ENCODE measurements at places on chromosomes 3 and 15.
A peak's percentile ranks its signal among the peaks of the same experiment; 100 is the strongest.

GRCh38 chr3:101676765-101677435 lies at the start of gene ZBTB11:
TSS of gene ZBTB11 (minus strand) at chr3:101677132. CDS start at chr3:101676914, 218 bp downstream.
- DNase-seq = peak; percentile 100

DNA sequence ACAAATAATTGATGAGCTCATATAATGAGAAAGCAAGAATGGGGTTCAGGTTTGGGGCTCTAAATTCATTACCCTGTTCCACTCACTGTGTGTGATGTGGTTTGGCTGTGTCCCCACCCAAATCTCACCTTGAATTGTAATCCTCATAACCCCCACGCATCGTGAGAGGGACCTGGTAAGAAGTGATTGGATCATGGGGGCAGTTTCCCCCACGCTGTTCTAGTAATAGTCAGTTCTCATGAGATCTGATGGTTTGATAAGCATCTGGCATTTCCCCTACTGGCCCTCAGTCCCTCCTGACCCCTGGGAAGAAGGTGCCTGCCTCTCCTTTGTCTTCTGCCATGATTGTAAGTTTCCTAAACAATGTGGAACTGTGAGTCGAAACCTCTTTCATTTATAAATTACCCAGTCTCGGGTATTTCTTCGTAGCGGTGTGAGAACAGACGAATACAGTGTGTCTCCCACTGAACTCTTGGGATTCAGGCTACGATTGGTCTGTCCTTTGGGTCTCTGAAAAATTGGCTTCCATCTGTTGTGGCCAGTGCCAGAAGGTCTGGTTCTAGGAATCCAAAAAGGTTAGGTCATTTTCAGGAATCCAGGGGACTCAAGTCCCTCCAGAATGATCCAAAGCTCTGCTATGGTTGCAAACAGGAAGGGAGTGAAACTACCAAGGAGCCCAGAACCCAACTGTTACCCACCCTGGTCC lies 87.7 kb downstream of the XXYLT1 start:
- no peak for DNase-seq

GRCh38 chr15:26372706-26373105 lies 400.2 kb downstream of the GABRB3 start:
- no peak for DNase-seq

GRCh38 chr3:123066896-123067688 lies at the start of gene PDIA5:
TSS of gene PDIA5 (plus strand) at chr3:123067025. CDS start at chr3:123067165, 140 bp downstream.
- DNase-seq = peak; percentile 89

- no peak for DNase-seq
These were observed 13.3 kb upstream of the TMF1 start for GRCh38 chr3:69065318-69065964.

DNA sequence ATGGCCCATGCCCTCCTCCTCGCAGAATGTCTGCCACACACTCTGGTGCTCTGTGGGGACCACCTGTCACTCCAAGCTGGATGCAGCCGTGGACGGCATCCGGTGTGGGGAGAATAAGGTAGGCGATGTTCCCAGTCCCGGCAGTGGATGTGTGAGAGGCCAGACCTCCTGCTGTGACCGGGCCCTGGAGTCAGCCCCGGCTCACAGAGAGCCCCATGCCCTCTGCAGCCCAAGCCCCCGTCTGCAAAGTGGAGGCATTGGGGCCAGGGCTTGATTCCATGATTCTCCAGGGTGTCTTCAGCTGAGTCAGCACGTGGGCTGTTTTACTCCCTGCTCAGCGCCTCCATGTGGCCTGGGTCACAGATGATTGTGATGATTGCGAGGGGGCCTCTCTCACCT lies 32.2 kb downstream of the GOLGA6L10 start:
- DNase-seq = no peak

- no peak for DNase-seq
These were observed 45.7 kb downstream of the EXOG start for GRCh38 chr3:38541806-38542205.

GRCh38 chr3:46092702-46093080 lies 65.4 kb upstream of the XCR1 start:
- no peak for DNase-seq

- no peak for DNase-seq
These were observed 159.2 kb upstream of the SLC24A5 start for GRCh38 chr15:47961401-47962090.

DNA sequence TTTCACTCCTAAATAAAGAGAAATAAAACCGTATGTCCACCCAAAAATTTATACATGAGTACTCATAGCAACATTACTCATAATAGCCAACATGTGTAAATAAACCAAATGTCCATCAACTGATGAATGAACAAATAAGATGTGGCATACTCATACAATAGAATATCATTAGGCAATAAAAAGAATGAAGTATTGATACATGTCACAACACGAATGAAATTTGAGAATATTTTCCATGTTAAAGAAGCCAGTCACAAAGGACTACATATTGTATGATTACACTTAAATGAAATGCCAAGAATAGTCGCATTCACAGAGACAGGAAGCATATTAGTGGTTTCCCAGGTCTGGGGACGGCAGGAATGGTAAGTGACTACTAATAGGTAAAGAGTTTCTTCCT lies 869.2 kb downstream of the IGSF11 start:
- no peak for DNase-seq

DNA sequence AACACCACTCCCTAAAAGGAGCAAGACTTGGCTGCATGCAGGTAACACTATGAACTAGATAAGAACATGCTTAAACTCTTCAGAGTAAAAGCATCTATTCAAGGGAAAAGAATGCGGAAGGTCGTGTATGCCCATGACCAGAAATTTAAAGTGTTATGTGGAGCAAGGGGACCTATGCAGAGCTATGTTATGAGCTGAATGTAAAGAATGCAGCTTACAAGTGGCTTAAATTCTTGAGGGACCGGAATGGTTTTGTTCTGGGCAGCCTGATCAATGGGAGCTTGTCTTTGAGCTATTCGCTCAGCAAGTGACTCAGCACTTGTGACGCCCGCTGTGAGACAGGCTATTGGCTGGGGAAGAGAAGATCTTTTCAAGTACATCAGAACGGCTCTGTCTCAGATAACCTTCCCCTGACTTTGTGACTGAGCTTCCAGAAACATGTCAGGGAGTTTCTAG lies 367.5 kb upstream of the THBS1 start:
- peak; percentile 94 for DNase-seq

- no peak for DNase-seq
These were observed 151.4 kb downstream of the CHDH start for GRCh38 chr3:53694666-53695323.

DNA sequence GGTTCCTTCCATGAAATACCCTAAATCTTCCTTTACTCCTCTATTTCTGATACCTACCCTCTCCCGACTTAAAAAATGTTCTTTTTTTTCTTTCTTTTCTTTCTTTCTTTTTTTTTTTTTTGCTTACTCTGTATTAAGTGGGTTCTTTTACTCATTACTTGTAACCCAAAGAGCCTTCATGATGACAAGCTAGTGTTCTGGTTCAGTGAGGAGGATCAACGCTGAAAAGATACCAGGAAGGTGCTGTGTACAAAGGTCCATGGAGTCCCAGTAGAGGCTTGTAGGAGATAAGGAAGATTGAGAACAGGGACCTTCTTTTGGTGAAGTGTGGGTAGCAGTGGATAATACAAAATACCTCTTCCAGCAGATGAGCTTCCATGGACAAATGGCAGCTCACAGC lies 63.8 kb upstream of the SLC2A2 start:
- DNase-seq = no peak

DNA sequence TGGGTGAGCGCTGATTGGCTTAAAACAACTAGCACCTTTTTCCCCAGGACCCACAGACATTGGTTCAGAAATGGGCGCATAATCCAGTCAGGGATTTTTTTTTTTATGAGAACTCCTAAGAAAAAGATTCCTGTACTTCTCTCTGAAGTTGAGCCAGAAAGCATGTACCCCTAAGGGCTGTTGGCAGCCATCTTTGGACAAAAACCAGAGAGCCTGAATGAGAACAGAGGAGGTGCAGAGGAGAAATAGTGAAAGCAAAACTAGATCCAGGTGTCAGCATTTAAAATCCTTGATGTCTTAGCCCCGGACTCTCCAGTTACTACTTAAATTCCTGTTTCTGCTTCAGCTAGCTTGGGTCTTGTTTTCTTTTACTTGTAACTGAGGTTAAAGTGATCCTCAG lies 1.9 kb upstream of the SLC27A2 start:
- DNase-seq = no peak

DNA sequence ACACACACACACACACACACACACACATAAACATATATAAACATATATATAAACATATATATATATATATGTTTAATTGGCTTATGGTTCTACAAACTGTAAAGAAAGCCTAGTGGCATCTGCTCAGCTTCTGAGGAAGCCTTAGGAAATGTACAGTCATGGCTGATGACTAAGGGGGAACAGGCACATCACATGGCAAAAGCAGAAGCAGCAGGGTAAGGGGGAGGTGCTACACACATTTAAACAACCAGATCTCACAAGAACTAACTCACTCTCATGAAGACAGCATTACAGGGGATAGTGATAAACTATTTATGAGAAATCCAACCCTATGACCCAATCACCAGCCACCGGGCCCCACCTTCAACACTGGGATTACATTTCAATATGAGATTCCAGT lies 922.9 kb downstream of the SI start:
- no peak for DNase-seq

GRCh38 chr3:42229942-42230688 lies 35.9 kb downstream of the CCK start:
- DNase-seq = peak; percentile 64

DNA sequence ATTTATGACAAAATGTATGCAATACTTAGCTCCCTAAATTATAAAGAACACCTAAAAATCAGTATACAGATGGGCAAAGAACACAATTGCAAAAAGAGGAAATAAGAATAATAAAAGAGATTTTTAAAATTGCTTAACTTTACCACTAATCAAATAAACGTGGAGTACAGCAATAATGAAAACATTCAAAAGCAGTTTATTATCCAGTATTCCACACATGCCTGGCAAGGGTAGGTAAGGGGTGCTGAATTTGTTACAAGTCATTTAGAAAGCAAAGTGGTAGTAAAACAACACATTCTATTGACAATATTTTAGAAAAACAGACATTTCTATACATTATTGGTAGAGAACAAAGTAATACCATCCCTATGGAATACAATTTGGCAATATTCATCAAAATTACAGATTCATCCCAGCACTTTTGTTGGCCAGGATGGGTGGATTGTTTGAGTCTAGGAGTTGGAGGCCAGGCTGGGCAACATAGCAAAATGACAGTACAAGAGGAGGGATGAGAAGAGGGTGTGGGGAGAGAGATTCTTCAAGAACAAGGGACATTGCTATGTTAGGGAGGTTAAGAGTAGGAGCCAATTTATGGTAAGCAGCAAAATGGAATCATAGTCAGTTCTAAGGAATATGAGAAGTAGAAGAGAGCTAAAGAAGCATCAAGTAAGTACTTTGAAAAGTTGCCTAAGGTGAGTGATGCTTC lies 3.7 kb upstream of the ACKR4 start:
- no peak for DNase-seq

DNA sequence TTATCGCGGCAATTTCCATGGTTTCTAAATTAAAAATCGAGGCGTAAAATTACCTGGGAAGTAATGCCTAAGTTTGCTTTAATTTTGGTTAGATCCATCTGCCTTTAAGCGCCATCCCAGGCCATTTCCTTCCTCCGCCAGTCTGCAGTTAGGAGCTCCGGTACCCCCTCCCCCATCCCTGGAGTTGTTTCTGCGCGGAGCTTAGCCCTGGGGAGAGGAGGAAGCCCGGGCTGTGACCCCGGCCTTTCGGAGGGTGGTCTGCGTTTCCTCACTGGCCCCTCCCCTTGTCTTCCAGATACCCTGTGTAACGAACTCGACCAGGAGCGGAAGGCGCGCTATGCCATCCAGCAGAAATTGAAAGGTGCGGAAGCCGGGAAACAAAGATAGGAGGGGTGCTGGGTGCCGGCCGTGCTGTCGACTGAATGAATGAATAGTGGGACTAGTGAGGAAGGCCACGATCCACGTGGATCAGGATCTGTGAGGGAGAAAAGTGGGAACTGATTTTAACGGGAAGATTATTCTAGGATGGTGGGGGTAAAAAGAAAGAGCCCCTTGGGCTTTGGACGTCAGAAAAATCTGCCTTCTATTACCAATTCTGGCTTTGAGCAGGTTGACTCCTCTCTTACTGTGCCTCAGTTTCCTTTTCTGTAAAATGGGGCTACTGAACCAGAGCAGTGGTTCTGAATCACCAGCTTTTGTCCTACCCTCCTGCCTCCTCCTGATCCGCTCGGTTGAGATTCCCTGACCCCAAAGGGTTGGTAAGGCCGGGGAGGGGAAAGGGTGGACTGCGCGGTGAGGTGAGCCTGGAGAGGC lies 6.7 kb downstream of the RNU6-1 start:
- no peak for DNase-seq

- no peak for DNase-seq
These were observed 31.3 kb upstream of the ATP10A start for GRCh38 chr15:25894371-25894902.

DNA sequence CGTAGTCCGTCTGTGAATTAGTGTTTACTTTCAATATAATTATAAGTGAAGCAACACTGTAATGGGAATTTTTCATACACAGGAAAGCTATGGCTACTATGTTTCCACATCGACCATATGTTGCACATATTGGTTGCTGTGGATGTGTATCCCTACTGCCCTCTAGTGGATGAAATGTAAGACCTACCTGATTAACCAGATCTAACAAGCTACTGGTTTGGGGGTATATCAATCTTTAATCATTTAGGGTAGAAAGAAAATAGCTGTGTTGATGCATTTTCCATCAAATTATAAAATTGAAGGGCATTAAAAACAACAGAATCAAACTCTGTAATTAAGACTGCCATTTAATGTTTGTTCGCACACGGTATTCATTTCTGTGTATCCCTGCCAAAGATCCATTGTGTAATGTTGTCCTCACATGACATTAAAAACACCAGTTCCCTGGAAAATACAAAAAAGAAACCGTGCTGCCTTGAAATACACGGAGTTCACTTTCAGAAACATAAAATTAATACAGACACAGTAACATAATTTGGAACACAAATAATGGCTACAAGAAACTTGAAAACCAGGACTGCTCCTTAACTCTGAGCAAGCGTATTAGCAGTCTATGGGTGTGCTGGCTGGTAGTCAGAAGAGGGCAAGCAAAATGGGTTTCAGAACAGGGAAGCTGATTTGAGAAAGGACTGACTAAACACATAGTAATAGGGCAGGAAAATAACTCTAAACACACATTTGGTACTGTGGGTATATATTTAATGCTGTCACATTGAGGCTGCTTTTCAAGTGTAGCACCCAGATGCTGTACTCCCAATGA lies 125.1 kb downstream of the TIGIT start:
- DNase-seq = peak; percentile 49

DNA sequence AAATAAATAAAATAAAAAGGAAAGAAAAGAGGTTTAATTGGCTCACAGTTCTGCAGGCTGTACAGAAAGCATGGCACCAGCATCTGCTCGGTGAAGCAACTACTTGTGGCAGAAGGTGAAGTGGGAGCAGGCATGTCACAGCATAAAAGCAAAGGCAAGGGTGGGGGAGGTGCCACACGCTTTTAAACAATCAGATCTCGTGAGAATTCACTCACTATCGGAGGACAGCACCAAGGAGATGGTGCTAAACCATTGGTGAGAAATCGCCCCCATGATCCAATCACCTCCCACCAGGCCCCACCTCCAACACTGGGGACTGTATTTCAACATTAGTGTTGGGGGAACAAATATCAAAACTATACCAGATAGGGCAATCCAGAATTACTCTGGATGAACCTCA lies 15.3 kb downstream of the SCG3 start:
- no peak for DNase-seq

All from trophoblast cell (in vitro differentiated cells and primary cell).